ENCODE measurements at places on chromosomes 1 and 21. TPM values are rescaled to one million over a fixed set of nuclear protein-coding genes. Genes with fewer than 3 reads are reported as not detected.
A peak's percentile ranks its signal among the peaks of the same experiment; 100 is the strongest.

GRCh38 chr1:39925721-39926342 is 24.1 kb upstream of the MYCL start:
- DNase-seq, result no peak

DNA sequence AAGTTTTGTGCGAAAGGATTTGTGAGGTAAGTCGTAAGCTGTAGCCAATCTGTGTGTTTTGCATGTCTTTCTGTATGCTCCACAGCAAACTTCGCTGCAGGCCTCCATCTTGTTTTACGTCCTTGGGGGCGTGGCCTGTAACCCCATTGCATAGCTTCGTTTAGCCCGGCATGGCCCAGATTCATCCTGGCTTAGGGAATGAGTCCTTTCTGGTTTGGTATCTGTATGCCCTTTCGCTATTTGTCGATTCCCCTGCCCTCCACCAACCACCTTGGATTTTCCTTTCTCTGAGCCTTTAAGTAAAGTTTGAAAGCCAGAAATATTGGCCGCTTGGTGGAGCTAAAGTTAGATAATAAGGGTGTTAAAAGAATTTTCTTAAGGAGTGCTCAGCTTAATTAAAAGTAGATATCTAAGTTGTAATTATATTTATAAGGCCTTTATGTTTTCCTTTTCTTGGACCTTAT is 1.1 kb downstream of the THEM4 start:
- DNase-seq, result peak; percentile 28

CLCA4 gene
- not detected for total RNA-seq

CHI3L1 gene
- not detected for total RNA-seq

GJA8 gene
- not detected for total RNA-seq

CFAP74 gene
- total RNA-seq, result not detected
